ENCODE measurements at places on chromosomes 1 and 21.

- DNase-seq = no peak
These were observed 9.6 kb downstream of the DHRS3 start for GRCh38 chr1:12608311-12608957.

DNA sequence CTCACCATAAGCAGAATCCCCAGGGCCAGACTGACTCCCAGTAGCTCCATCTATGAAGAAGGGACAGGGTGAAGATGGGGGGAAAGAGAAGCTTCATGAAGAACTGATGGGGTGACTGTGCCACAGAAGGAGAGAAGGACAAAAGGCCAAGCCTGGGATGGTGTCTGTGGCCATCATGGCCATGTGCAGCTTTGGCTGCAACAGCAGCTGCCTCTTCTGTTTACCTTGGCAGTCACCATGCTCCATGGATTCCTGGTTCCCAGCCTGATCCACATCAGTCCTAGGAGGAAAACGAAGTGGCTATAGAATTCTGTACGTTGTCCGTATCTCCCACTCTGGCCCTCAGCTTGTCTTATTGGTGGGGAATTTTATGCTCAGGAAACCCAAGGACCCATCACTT is 12.0 kb downstream of the SEMA6C start:
- no peak for DNase-seq

GRCh38 chr21:33762803-33763581 is 120.7 kb downstream of the ITSN1 start:
- no peak for DNase-seq

- no peak for DNase-seq
These were observed 172.9 kb downstream of the TRABD2B start for GRCh38 chr1:47824297-47824696.

GRCh38 chr1:205262731-205263171 is 35.0 kb downstream of the TMCC2 start:
- DNase-seq = no peak

DNA sequence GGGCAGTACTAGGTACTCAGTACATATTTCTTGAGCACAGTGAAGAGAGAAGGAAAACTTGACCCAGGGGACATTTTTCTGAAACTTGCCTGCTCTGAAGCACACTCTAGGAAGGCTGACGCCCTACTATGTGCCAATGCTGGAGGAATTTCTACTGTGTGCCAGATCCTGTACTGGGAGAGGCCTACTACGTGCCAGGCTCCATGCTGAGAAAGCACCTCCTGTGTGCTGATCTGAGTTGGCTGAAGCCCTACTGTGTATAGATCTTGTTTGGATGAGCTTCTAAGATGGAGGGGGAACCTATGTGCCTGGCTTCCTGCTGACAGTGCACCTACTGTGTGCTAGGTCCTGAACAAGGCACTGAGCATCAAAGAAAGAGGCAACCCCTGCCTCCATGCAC is 86.2 kb downstream of the GRIK3 start:
- DNase-seq = no peak

GRCh38 chr1:215277532-215277931 is 195.0 kb downstream of the KCNK2 start:
- no peak for DNase-seq

DNA sequence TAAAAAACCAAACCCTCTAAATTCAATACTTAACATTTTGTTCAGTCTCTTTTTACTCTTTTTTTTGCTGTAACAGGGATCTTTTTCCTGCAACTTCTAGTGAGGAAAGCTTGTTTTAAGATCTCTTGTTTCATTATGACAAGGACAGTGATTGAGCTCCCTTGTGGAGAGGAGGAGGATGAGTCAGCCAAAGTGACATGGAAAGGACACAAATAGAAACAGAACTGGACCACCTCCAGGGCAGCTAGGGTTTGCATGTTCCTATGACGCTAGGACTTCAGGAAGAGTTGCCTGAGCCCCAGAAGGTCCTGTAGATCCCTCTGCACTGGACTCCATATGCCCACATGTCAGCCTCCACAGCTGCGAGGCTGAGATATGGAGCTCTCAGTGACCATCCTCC is 212.6 kb upstream of the FAM78B start:
- DNase-seq = no peak

DNA sequence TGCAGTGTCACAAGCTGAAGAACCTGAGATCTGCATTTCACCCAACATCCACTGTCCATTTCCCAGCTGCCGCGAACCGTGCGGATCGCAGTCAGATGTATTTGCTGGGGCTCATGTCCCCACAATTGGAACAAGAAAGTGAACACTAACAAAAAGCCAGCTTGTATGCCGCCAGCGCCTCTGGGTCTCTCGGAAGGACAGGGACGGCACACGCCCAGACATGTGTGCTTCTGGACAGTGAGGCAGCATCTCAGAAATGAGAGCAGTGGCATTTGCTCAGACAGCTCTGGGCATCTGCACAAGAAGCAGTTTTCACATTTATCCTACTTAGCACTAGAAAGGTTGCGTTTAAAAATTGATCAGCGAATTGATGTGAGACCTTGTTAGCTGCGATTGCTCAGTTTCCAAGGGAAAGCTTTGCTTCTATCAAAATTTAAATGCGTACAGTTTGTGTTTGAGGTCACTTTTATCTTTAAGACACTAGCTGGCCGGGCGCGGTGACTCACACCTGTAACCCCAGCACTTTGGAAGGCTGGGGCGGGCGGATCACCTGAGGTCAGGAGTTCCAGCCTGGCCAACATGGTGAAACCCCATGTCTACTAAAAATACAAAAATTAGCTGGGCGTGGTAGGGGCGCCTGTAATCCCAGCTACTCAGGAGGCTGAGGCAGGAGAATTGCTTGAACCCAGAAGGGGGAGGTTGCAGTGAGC is 28.7 kb downstream of the KCNAB2 start:
- no peak for DNase-seq

GRCh38 chr1:63269571-63269970 is 52.8 kb upstream of the FOXD3 start:
- no peak for DNase-seq

DNA sequence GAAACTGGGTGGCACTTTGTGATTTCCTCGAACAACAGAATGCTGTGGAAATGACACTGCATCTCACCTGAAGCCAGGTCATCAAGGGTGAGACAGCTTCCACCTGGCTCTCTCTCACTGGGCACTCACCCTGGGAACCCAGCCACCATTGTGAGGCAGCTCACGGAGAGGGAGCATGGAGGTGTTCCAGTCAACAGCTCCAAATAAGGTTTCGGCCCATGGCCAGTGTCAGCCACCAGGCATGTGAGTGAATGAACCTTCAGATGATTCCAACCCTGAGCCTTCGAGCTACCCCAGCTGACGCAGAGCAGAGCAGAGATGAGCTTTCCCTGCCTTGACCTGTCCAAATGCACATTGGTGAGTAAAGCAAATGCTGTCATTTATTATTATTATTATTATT is 58.1 kb downstream of the SYDE2 start:
- no peak for DNase-seq

DNA sequence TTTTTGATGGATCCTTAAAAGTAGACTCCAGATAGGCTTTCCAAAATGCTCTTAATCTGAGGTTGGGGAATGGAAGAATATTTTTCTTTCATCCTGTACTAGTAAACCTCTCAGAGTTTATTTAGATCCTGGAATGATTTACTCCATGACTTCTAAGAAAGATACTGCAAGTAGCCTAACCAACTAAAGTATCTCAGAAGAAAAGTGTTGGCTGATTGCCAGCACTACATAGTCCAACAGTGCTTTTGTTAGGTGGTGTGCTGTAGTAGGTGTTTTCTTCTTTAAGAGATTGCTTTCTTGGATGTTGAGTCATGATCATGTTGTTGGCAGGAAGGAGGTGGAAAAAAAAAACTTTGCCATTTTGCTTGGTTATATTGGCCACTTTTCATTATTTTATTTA is 119.8 kb downstream of the OSBPL9 start:
- no peak for DNase-seq

DNA sequence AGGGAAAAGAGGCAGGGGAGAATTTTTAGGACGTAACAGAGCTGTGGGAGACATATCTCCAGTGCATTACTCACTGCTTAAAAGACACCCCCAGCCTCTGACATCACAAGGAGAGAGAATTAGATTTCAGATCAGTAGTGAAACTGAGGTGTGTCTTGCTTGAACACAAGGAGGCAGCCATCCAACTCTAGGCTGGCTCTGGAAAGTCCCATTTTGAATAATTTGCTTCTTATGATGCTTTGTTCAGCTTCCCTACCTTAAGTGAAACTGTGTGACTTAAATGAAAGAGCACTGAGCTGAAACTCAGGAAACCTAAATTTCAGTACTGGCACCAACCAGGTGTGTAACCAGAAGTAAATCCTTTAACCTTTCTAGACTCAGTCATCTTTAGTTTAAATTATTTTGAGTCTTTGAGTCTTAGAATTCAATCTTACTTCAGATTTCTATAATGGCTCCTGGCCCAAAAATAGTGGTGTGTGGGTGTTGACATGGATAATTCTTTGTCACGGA is 251.6 kb upstream of the SGIP1 start:
- DNase-seq = no peak

DNA sequence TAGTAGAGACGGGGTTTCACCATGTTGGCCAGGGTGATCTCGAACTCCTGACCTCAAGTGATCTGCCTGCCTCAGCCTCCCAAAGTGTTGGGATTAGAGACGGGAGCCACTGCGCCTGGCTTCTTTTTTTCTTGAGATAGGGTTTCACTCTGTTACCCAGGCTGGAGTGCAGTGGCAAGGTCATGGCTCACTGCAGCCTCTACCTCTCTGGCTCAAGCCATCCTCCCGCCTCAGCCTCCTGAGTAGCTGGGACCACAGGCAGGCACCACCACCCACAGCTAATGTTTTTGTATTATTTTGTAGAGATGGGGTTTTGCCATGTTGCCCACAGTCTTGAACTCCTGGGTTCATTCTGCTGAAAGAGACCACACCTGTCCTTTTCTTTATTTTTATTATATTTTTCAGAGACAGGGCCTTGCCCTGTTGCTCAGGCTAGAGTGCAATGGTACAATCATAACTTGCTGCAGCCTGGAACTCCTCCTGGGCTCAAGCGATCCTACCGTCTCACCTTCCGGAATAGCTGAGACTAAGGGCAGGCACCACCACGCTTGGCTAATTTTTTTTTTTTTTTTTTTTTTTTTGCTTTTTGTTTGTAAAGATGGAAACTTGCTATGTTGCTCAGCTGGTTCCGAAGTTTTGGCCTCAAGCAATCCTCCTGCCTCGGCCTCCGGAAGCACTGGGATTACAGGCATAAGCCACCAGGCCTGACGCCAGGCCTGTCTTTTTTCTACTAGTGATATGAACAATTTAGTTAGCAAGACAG is 3.1 kb downstream of the LMNA start:
- no peak for DNase-seq

GRCh38 chr1:62852253-62852652 is 68.3 kb downstream of the ATG4C start:
- no peak for DNase-seq

- no peak for DNase-seq
These were observed 1.3 kb downstream of the FCGR2A start for GRCh38 chr1:161506336-161507223.

DNA sequence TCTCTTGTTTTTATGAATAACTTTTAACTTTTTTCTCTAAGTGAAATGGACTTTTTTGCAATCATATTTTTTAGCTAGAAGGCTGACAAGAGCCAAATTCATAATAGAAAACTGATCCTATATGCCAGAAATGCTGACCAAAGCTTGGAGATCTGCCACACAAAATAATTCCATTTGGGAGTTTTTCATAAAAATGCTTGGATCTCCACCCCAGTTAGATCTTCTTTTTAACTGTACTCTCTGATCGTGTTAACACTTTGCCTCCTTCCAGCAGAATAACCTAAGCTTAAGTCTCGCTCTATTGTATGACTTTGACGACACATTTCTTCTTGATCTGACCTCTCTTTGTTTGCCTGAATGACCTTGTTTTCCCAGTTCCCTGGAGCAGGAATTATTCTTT is 16.8 kb downstream of the FLG2 start:
- DNase-seq = no peak

- DNase-seq = no peak
These were observed 28.1 kb downstream of the PLXNA2 start for GRCh38 chr1:208216062-208216461.

- DNase-seq = no peak
These were observed 71.5 kb downstream of the NR5A2 start for GRCh38 chr1:200099040-200099439.

- DNase-seq = no peak
These were observed 204.5 kb downstream of the TTLL7 start for GRCh38 chr1:83794384-83794783.

DNA sequence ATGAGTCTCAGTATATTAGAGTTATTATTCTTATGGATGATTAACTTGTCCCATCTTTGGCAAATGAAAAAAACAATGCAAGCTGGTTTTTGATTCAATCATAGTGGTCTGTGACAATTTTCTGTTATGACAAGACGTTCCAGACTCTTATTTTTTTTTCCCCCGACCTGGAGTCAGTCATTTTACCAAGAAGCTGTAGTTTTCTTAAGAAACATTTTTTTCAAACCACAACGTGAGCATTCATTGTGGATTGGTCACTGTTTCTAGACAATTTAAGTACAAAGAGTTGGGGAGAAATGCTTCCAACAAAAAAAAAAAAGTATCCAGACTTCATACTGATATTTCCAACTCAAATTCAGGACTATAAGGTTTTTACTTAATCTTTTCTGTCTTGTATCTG is 8.0 kb upstream of the ANGPTL3 start:
- DNase-seq = no peak

DNA sequence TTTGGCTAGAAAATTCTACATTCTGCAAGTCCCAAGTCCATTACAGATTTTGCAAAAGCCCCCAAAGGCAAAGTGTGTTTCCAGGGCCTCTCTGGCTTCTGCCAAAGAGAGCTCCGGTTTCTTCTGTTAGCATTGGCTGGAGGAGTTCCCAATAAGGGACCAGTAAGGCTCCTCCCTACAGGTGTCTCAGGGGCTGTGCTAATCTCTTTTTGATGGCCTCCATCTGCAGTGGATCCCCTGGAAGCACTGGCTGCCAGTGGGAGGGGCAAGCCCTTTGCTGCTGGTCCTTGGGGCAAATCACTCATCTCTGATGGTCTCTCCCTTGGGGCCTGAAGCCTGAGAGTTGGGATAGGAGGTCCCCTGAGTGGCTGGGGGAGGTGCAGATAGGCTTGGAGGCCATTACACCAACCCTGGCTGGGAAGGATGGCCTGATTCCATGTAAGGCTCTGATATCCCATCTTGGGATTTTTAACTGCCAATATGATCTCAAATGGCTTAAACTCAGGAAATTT is 89.1 kb upstream of the USP24 start:
- DNase-seq = no peak

All from right renal cortex interstitium (tissue), 3 donors.